ENCODE measurements at places on chromosomes 7 and 10.

DNA sequence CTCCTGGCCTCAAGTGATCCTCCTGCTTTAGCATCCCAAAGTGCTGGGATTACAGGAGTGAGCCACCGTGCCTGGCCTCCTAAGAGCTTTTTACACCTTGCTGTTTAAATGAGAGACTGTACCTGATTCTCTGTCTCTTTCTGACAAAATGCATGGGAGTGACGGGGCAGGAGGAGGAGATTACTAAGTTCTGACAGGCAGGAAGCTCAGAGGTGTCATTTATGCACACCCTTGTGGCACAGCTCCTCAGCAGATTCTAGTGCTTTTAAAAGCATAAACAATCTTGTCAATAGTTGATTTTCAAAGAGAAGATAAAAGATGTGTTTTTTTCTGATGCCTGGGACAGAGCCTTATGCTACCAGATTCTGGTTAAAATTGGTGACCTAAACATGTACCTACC is 39.7 kb upstream of the STEAP4 start:
- no peak for DNase-seq

DNA sequence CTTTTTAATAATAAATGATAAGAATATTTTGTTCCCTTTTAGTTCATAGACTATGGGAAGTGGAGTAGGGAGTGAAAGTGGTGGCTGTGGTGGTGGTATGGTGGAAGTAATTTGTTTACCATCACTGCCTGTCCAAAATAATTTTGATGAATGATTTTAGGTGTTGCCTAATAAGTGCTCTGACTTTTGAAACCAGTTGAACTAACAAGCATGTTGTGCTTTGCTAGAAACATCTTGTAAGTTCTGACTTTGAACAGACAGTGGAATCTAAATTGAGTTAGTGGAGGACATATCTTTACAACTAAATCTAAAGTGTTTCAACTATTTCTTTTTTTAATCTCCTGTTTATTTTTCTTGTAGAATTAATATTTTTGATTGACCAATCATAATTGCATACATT is 49.7 kb downstream of the ZEB1 start:
- no peak for DNase-seq

DNA sequence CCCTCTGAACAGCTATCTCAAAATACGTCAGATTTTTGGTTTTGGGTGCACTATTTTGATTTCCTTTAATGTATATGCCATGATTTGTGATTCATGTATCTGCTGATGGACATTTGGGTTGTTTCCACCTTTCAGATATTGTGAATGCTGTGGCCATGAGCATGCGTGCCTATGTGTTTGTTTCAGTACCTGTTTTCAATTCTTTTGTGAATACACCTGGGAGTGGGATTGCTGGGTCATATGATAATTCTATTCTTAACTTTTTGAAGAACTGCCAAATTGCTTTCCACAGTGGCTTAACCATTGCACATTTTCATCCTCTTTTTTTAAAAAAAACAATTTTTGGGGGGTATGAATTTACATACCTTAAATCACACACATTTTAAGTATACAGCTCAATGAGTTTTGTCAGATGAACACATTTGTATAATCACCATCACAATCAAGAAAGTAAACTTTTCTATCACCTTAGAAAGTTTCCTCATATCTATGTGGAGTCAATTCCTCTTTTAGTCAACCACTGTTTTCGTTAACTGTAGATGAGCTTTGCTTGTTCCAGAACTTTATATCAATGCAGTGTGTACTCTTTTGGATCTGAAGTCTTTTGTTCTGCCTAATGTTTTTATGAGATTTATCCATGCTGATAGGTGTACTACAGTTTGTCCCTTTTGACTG is 36.9 kb downstream of the CYP26A1 start:
- DNase-seq: no peak

GRCh38 chr10:128896963-128897362 is 570.1 kb upstream of the MGMT start:
- no peak for DNase-seq

- peak; percentile 54 for DNase-seq
Observed at GRCh38 chr7:27189997-27190748, 5.1 kb upstream of the HOXA11 start.

GRCh38 chr7:41832941-41833340 is 130.1 kb upstream of the INHBA start:
- no peak for DNase-seq

DNA sequence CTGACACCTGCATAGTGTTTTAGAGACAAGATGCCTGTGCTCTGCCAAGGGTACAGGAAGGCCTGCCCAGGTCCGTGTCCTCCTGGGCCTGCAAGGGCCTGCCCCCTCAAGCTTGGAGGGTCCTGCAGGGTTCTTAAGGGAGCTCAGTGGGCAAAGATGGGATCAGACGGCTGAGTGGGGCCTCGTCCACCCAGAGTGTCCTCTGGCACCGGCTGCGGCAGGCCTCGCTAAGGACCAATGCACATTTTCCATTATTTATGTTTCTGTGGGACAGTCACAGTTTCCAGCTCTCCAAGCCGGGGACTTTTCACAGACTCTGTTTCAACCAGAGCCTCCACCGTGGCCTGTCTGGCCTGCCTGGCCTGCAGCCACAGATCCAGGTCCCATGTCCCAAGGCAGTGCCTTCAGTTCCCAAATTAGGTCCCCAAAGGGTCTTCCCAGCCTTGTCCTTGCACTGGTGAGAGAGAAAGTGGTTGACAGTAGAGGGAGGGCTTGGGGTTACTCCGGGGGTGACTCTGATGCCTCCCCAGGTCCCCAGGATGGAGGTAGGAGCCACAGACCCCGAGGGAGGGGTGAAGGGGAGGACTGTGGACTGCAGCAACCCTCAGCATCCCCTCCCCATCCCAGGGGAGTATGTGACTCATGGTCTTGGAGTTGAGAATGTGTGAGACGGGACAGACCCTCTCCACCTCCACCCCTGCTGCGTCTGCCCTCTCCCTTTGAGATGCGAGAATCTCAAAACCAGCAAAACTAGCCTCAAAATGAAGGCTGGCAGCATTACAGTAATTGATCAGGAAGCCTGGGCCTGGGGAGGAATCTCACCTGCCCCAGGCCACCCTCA is 14.8 kb downstream of the MYL10 start:
- DNase-seq: no peak

DNA sequence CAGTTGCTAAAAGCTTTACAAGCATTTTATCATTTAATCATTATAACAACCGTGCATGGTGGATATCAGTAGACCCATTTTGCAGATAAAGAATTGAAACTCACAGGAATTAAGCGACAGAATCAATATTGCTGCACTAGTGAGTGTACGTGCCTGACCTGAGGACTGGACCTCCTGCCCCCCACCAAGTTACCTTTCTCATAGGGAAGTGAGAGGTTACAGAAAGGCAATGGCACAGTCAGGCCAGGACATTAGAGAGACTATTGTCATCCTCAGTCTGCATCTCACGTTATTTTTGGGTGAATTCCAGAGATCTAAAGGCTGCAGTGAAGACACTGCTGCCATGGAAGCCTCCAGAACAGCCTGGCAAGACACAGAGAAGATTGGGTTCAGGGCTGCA is 80.9 kb downstream of the WDFY4 start:
- DNase-seq: no peak

DNA sequence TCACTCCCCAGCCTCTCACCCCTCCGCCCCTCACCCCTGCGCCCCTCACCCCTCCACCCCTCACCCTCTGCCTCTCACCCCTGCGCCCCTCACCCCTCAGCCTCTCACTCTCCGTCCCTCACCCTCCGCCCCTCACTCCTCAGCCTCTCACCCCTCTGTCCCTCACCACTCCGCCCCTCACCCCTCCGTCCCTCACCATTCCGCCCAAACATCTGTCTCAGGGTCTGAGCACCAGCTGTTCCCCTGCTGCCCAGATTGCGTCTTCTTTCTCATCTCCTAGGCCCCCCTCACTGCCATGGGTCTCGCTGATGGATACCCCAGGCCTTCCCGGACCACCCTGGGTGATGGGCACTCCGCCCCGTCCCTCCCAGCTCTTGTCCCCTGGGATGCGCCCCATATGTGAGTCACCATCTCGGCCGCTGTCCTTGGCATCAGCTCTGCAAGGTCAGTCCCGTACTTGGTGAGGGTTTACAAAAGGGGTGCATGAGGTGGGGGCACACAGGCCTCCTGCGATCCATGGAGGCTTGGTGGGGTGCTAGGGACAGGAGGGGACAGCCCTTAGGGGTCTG is 65.4 kb upstream of the GNA12 start:
- no peak for DNase-seq

GRCh38 chr7:68411742-68412141 is 1186.5 kb upstream of the AUTS2 start:
- DNase-seq: no peak

DNA sequence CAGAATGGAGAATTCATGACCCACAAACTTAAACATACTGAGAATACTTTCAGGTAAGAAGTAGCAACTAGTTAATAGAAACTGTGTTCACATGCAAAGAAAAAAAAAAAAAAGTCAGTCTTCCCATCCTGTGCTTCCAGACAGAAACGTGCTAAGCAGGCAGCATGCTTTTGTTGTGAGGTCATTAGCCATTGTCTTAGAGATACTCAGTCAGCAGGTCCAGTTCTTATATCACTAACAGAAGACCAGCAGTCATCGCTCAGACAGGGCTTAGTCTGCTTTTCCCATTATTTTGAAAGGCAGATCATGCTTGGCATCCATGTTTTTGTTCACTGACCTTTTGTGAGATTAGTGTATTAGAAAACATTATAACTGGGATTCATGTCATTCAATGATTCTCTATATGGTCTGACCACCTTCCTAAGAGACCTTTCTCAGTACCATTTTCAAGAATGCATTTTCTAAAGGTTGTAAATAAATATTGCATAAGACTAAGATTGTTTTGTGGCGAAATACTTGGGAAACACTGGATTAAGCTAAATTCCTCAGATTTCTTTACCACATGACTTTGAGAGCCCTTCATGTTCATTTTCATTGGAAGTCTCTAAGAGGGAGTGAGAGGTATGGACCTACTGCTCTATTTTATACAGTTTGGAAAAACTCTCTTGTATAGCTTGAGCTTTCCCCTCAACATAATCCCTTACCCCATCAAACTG is 45.0 kb upstream of the AGBL3 start:
- DNase-seq: no peak

GRCh38 chr7:30975256-30975899 is 11.6 kb downstream of the GHRHR start:
- peak; percentile 9 for DNase-seq

DNA sequence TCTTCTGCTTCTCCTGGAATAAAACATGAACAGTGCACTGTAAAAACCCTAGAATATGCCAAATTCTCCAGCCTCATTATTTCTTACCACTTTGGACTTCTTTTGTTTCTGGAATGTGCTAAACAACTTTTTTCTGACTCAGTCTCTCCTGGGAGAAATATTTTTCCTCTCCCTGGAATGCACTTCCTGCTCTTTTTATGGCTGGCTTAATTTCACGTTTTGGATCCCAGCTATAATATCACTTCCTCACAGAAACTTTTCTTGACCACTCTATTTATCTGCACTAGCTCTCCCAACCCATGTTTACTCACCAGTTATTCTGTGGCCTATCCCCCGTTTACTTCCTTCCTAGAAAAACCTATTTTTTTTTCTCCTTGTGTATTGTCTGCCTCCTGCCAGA is 26.7 kb downstream of the ABCB5 start:
- no peak for DNase-seq

DNA sequence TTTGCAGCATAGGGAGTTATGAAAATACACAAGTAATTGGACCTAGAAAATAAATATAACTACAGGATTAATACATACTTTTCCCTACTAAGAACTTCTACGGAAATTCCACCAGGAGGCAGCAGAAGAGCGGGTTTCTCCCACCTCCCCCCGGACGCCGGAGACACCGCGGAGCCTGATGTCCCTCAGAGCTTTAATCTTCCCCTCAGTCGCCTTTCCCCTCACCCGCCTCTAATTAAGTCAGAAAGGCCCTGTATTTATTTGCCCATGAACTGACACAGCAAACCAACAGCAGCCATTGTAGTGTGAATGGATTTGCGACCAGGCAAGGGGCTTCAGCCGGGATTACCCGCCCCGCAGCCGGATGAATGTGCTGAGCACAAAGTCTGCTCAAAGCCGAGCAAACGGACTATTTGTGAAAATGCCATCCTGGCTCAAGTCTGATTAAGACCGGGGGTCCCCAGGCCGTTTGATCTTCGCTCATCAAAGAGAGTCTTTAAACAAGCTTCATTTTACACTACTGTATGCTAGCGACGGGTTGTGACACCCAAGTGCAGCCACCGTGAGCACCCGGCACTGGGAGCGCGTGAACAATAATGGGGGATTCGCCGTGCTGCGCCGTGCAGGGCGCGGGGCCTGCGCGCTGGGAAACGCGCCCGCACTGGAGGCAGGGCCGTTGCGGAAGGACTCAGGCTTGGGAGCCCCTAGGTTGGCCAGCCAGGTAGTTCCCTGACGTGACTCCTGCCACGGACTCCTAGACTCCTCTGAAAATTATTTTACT is 5.6 kb upstream of the DKK1 start:
- peak; percentile 51 for DNase-seq

GRCh38 chr10:93465806-93466675 is 16.1 kb downstream of the MYOF start:
- no peak for DNase-seq

DNA sequence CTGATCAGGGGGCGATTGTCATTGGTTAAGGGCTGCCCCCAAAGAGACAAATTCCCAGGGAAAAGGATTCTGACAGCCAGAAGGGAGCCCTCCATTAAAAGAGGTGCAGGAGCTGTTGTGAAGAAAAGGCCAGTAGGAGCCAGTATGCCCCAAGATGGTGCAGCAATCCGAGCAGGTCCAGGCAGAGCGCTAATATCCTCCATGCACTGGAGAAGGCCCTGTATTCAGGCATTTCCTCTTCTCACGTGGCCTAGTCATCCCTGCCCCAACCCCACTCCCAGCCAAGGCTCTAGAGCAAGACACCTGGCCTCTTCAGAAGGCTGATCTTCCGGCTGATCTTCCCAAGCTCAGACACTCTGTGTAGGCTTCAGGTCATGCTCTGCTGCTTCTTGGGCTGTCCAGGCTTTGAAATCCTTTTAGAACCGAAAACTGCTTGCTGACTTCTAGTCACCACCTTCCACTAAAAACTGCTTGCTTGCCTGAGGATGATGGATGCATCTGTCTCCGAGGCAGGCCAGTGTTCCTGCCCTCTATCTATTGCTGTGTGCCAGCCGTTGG is 77.4 kb downstream of the CYP26A1 start:
- no peak for DNase-seq

DNA sequence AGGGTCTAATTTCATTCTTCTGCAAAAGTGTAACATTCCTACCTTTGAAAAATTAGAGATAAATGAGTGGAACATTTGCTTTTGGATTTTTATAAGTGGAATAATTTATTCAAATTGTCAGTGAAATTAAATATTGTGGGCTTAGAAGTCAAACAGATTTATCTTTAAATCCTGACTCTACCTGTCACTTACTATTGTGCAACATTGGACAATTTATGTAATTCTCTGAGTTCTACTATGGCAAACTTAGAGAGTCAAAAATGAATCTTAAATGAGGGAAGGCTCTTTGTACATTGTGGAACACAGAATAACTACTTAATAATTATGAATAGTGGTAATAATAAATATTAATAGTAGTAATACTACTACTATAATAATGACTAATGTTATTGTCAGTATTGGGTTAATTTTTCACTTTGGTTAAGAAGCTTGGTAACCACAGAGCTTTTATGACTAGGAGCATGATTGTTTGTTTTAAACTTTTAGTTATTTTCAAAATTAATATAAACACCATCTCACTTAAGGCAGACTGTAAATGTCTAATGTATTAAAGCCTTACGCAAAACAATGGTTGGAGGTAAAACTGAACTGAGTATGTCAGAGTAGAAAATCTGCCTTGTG is 70.0 kb downstream of the PRKG1 start:
- no peak for DNase-seq

GRCh38 chr10:83178526-83178925 is 960.8 kb upstream of the GHITM start:
- DNase-seq: no peak
